Occipital lobe (tissue), 3 donors: ENCODE measurements at places on chromosomes 1 and 21.

- DNase-seq: no peak
These were observed 1.4 kb upstream of the KCNJ6 start for GRCh38 chr21:37917612-37918011.

DNA sequence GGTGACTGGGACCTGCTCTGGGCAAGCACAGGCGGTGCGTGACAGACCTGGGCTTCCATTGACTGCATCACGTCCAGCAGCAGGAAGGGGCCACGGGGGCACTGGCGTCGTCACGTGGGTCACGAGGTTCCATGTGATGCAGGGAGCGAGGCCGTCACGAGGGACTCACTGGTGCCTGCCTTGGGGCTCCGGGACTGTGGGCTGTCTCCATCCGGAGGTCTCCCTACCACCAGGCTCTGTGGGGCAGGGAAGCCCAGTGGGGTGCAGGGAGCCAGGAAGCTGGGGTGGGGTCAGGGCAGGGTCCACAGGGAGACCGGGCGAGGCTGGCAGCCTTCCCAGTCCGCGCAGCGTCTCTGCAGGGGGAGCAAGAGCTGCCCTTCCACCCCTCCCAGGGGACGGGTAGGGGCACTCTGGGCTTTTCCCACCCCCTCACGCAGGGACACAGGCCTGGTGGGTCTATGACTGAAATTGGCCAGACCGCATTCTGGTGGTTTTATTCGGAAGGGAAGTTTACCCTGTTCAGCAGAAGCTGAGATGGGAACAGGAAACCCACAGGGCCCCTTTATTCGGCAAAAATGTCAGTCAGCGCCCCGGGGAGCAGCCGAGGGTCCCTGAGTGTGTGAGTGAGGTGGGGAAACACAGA is 416 bp upstream of the TNFRSF14 start:
- no peak for DNase-seq

GRCh38 chr1:23167353-23168078 is 1.1 kb downstream of the LUZP1 start:
- DNase-seq: peak; percentile 52

GRCh38 chr1:228939001-228939691 is 203.9 kb downstream of the RHOU start:
- no peak for DNase-seq

GRCh38 chr1:243394601-243395464 is 139.0 kb downstream of the SDCCAG8 start:
- DNase-seq: no peak

- DNase-seq: no peak
These were observed 44.1 kb downstream of the LRRN2 start for GRCh38 chr1:204641455-204641854.

GRCh38 chr1:204295671-204296070 is 64.1 kb downstream of the PLEKHA6 start:
- DNase-seq: no peak

DNA sequence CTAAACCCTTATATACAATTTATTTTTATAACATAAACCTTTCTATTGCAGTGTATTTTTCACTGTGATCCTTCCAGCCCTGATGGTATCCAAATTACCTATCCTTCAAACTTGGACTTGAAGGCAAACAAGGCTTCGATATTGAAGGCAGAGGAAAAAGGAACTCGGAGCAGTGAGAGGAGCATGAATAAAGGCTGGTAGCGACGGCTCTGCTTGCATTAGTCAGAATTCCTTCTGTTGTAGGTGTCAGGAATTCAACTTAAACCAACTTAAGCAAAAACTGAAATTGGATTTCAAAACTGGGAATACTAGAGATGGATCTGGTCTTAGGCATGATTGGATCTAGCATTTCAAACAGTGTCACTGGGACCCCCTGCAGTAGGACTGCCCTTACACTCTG is 17.8 kb upstream of the SSX2IP start:
- no peak for DNase-seq

- no peak for DNase-seq
These were observed 138.6 kb upstream of the POGK start for GRCh38 chr1:166700696-166701095.

GRCh38 chr21:46159841-46160656 is 4.7 kb upstream of the FTCD start:
- no peak for DNase-seq

GRCh38 chr1:231384696-231385415 is 37.2 kb downstream of the EGLN1 start:
- no peak for DNase-seq

DNA sequence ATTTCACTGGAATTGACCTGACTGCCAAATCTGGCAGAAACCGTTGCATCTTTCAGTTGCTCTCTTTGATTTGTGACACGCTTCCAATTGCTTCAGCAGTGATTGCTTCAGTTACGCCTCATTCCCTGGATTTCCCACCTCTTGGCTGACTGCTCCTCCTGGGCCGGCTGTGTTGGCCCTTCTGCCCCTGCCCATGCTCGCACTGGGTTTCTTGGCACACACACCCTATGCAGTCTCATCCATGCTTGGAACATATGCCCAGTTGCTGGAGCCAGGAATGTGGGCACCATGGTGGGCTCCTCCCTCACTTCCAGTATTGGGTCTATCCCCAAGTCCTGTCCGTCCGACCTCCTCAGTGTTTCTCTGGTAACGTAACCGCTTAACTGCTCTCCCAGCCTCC is 2.2 kb upstream of the ZBTB21 start:
- DNase-seq: no peak

GRCh38 chr1:240046000-240046399 is 45.7 kb upstream of the FMN2 start:
- no peak for DNase-seq

DNA sequence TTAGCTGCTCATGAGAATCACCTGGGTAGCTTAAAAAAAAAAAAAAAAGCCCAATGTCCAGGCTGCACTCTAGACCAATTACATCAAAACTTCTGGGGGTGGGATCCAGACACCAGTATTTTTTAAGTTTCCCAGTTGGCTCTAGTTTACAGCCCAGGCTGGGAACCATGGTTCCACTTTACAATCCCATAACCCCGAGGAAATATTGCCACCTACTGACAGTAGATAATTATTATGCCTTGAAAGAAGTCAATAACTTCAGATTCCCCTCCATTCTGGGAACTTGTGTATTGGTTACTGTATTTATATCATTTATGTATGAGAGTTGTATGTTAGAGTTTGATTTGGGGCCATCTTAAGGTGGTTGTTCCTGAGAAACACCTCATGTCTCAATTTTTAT is 100.2 kb downstream of the SPATA46 start:
- no peak for DNase-seq

GRCh38 chr1:157131281-157131680 is 6.9 kb downstream of the ETV3 start:
- DNase-seq: no peak

DNA sequence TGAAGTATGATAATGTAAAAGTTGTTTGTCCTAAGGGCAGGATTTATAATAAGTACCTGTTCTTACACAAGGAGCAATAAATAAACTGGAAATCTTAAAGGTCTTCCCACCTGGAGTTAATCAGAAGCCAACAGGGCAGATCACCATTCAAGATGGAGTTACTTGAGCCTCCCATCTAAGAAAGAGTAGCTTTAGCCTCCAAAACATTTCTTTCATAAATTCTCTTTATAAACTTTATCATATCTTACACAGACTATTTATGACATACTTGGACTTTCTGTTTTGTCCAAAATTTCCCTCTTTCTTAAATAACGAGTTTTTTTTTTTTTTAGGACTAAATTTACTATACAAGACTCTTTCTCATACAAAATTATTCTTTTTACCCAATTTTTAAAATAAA is 18.5 kb downstream of the OR2T1 start:
- no peak for DNase-seq

DNA sequence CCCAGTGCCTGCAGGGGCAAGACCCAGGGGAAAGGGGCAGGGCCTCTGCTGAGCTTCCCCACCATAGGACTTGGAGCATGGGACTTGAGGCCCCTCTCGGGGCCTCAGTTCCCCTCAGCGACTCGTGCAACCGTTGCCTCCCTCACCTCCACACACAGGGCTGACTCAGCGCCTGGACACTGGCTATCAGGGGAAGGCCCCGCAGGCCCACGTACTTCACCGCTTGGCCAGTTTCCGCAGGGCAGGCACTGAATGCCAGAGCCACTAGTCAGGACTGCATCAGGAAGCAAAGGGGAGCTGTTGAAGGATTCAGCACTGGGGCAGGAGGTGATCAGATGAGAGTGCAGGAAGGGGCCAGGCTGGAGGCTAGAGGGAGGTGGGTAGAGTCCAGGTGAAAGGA is 15.5 kb upstream of the FAM131C start:
- DNase-seq: no peak

DNA sequence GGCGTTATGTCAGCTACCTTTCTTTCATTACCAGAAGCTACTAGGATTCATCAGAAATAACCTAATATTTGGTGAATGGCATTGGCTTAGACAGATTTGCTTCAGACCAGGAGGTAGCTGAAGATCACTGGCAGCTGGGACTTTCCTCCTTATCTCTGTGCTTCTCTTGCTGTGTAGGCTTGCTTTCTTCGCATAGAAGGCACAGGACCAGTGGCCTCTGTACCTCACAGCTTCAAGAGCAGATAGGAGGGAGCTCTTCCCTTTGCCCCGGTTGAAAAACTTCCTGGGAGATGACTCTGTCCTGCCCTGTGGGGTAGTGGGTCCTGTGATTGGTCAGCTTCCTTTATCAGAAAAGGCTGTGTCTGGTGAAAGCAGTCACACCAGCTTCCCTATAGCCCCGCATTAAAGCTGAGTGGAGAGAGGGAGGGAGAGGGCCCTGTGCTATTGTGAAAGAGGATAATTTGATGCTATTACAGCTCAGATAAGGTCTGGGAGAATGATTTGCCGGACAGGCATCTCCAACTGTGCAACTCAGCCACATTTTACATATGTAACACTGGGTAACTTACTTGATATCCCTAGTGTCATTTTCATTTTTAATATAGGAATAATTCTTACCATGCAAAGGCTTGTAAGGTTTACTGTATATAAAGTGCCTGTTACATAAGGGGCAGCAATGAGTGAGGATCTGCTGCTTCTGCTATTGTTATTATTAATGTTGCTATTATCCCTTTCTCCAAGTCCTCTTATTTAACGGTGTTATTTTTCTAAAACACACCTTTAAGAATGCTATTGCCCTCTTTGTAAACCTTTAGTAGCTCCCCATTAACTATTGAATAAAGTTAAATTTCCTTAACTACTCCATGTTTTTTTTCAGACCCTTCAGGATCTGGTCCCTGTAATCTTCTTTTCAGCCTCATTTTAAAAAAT is 31.6 kb downstream of the OSBPL9 start:
- no peak for DNase-seq

DNA sequence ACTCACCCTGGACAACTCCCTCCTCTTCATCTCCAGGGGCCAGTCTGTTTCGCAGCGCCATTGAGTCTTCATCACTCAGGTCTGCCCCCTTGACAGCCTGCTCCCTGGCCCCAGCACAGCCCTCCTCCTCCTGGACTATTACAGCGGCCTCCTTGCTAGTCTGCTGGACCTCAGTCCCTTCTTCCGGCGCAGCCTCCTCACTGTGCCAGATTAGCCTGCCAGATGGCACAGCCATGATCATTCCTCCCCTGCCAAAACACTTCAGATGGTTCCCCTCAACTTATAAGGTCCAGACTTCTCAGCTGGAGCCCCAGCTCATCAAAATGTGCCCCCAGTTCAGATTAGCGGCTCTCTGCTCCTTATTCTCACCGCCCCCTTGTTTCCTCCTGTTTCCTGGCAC is 7.0 kb upstream of the CELSR2 start:
- DNase-seq: no peak

- no peak for DNase-seq
These were observed 58.1 kb downstream of the S100B start for GRCh38 chr21:46546799-46547198.

DNA sequence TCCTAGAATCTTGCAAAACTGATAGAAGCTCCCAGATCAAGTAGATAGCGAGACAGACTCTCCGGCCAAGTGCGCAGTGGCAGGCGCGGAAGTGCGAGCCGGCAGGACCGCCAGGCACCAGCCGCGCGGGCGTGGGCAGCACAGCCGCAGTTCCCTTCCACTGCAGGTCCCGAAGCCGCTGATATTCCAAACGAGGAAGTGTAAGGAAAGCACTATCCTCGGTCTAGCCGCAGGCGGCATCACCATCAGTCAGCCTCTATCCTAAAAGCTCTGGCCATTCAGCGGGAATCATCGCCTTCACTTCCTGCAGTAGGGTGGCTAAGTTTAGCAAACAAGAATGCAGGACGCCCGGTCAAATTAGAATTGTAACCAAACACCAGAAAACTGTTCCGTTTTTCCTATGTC is 710 bp downstream of the GLRX2 start:
- peak; percentile 29 for DNase-seq

DNA sequence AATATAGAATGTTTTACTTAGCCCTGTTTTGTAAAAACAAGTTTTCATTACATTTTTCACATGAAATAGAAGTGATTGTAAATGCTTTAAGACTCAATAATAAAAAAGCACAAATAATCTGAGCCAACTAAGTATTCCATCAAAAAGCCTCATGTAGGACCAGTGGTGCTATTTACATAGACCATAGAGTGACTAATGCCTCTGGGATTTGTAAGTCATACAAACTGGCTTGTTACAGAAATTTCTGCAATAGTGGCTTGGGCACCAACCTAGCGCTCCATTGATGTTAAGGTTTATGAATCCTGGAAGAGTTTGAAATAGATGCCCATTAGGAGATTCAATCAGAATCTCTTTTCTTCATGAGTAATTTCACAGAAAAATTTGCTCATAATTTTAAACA is 31.9 kb downstream of the ZMYM1 start:
- DNase-seq: no peak

GRCh38 chr1:61183471-61184039 is 101.2 kb downstream of the NFIA start:
- DNase-seq: no peak

DNA sequence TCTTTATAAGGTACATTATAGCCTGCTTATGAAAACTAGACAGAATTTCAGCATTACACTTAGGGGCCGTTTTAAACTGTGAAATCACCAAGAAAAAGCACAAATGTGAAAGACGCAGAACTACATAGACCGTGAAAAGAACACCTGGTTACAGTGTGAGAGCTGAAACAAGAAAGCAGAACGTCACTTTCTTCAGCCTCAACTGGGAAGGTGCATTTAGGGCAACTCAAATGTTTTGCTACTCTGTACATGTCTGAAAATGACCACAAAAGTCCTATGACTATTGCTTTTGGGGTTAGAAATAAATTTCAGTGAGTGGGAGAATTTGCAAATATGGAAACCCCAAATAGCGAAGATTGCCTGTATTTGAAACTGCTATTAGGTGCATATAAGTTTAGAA is 268.7 kb downstream of the OLFM3 start:
- no peak for DNase-seq
